GM20000 (cell line): ENCODE measurements at places on chromosomes 12 and 14.

- DNase-seq = no peak
These were observed 168.4 kb upstream of the AVPR1A start for GRCh38 chr12:63319386-63319785.

DNA sequence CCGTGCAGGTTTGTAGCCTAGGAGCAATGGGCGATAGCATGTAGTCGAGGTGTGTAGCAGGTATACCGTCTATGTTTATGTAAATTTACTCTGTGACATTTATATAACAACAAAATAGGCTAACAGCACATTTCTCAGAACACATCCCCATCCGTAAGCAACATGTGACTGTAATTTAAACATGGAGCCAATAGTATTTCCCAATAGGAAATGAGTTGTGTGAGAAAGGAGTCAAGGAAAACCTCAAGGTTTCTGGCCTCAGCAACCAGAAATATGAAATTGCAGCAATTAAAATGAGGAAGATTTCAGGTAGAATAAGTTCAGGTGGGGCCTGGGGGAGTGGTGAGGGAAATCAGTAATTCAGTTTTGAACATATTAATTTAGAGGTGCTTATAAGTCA lies 136.0 kb downstream of the MSRB3 start:
- DNase-seq = no peak

DNA sequence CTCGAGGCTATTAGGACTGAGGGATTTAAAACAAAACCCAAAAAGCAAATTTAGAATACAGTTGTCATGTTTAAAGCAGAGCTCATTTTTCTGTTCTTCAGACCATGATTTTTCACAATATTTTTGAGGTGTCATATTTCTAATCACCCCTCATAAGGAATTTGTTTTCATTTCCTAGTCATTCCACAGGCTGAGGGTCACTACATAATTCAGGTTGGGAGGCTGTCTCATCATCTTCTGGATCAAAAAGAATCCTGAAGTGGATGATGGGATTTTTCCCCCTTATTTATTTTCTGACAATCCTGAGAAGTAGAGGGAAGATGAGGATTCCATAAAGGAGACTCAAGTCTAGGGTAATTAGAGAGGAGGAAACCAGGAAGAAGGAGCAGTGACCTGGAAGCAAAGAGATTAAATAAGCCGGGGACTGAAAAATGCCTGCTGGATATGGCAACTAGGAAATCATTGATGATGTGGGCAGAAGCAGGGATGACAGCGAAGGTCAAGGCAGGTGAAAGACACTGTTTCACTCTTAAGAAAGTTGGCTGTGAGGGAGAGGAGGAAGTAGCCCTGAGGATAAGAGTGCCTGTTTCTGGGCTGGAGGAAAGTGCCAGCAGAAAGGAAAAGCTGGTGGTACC lies 9.0 kb upstream of the PCNX1 start:
- DNase-seq = no peak

DNA sequence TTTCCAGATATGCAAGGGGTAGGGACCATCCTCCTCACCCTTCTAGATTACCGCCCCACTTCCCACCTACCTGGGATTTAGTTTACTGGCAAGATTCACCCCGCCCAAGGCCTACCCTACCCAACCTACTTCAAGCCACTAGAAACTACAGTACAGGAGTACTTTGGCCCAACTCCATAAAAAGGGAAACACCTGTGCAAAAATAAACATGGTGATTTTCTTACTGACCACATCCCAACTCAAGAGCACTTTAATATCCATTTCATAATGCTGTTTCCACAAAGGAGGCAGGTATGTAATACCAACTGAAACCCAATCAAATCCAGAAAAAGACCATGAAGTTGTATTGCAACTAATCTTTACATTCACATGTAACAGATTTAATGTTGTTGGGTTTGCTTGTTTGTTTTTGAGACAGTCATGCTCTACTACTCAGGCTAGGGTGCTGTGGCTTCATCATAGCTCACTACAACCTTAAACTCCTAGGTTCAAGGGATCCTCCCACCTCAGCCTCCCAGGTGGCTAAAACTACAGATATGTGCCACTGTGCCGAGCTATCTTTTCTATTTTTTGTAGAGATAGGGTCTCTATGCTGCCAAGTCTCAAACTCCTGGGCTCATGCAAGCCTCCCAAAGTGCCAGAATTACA lies 41.7 kb upstream of the RAP1B start:
- no peak for DNase-seq

DNA sequence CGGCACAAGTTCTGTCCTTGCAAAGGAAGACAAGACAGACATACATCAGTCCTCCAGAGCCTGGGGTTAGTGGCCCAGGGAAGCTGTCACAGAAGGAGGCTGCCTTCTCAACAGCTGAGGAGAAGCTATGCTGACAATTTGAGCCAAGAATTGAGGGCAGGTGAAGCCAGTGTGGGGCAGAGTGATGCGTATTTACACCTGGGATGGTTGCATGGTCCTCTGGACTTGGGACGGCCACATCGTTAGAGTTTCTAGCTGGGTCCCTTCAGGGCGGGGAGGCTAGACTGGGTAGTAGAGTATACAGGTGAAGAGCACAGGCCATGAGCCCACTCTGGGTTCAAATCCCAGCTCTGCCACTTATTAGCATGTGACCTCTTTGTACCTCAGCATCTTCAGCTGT lies 16.5 kb downstream of the KRT85 start:
- DNase-seq = no peak

GRCh38 chr14:30016002-30016401 lies 88.4 kb upstream of the PRKD1 start:
- DNase-seq = no peak
